Activated CD4-positive, alpha-beta T cell treated with anti-CD3 and anti-CD28 coated beads, Interleukin-2, amount 50 U/mL, for 48 hours (primary cell): ENCODE measurements at places on chromosomes 3 and 15.
A peak's percentile ranks its signal among the peaks of the same experiment; 100 is the strongest.

DNA sequence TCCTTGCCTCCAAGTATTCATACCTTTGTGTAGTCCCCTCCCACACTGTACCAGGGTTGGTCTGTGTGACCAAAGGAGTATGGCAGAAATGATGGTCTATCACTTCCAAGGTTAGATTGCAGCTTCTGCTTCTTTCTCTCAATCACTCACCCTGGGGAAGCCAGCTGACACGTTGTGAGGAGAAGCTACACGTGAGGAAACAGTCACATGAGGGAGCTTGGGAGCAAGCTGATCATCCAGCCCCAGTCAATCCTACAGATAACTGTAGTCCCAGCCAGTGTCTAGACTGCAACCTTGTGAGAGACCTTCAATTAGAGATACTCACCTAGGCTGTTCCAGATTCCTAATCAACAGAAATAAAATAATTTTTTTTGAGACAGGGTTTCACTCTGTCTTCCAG, 6.2 kb upstream of the ZNF774 start:
- no peak for DNase-seq

DNA sequence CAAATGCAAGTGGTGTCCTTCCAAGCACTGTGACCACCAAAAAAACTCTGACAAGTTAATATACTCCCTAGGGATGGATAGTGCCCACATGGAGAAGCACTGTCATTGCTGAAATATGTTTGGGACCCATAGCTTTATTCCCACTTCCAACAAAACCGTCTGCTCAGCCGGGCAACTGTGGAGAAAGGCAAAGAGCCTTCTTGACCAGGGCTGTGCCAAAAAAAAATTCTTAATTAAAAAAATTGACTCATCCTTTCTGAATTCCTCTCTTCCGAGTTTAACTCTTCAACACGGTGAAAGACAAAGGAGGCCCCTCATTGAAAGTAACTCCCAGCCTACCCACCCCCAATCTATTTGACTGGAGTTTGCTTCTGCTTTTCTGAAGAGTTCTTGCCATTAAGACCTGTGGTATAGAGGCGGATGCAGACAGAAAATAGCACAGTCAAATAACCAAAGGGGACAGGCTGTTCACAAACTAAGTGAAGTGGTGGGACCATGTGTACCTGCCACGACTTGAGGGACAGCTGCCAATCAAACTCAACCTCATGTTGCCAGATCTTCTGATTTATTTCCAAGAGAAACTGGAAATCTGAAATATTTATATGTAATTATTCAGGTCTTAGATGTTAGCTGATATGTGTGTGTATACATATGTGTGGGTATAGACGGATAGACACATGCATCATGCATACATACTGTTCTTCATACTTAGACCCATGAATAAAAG, 135.4 kb upstream of the PFN2 start:
- no peak for DNase-seq

GRCh38 chr3:156341831-156342416, 213.0 kb downstream of the SSR3 start:
- DNase-seq, result no peak

DNA sequence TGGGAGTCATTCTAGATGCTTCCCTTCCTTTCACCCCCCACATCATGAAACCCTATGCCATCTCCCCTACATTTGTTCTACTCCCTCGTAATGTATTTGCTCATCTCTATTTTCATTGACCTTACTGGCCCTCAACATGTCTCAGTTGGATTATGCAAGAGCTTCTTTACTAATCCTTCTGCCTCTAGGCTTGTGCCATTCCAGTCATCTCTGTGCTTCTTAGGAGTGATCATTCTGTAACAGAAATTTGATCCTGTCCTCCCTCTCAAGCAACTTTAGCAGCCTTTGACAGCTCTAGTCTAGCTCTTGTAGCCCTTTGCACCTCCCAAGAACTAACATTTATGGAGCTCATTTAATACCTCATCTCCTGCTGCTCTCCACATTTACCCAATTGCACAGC, 64.7 kb downstream of the ISL2 start:
- no peak for DNase-seq

GRCh38 chr3:105728771-105729312, 140.0 kb downstream of the CBLB start:
- DNase-seq, result no peak

- DNase-seq, result no peak
Measured at GRCh38 chr3:67228136-67228535, 230.0 kb downstream of the KBTBD8 start.

DNA sequence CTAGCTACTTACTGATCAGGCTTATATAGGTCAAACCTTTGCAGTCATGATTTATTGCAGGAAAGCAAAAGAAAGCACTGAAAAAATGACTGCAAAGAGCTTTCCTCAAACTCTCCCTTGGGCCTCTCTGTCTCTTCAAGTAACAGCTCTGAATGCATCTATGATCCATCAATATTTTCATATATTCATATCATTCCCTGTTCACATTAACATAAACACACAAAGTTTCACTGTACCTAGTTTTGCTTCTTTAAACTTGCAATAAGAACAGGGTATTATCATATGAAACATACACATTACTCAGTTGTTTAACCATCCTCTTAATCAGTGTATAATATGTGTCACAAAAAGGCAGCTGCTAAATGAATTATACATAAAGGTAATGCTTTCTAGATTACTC, 107.9 kb upstream of the ARL6 start:
- no peak for DNase-seq

- DNase-seq, result peak; percentile 99
Measured at GRCh38 chr3:49673715-49674496, at the start of gene APEH. Gene APEH (plus strand): TSS chr3:49674351. CDS start chr3:49674402, 51 bp downstream.

- DNase-seq, result no peak
Measured at GRCh38 chr3:49639551-49639950, 34.6 kb upstream of the APEH start.

- DNase-seq, result no peak
Measured at GRCh38 chr15:93424131-93424530, 335.1 kb upstream of the RGMA start.

DNA sequence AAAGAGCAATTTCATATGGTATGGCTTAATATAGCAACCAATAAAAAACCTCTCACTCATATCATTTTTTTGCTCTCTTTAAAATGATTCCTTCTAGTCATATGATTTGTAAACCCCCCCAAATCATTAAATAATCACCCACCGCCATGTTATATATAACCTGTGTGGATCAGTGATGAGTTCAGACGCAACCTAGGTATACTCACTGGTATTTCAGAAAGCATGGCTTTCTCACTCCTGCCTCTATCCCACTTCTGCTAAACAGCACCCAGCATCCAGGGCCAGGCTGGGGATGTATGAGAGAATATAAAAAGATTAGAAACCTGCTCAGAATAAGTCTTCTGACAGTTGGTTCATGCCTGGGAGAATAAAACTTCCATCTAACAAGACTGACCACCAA, 172.3 kb upstream of the PRICKLE2 start:
- DNase-seq, result no peak

GRCh38 chr15:67882487-67883233, 42.8 kb upstream of the RNU6-1 start:
- DNase-seq, result no peak
